ENCODE measurements at places on chromosomes 12 and 14.

- no peak for DNase-seq
Measured at GRCh38 chr12:127480775-127481314, 786.1 kb upstream of the TMEM132C start.

DNA sequence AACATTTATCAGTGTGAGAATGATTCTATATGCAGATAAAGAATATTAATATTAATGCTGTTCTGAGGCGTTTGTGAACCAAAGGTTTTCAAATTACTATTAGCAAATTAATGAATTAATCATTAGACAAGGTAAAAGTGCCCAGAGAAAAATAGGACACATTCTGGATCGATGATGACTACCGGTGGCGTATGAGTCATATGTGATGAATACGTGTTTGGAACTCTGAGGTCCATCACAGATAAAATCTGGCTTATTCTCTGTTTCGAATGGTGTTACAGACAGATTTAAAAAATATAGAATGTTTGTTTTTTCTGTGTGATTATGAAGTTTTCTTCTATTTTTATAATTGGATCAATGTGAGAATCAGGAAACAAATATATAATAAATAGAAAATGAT, 79.2 kb upstream of the RTL1 start:
- no peak for DNase-seq

GRCh38 chr12:12736759-12737676, 19.9 kb downstream of the CDKN1B start:
- DNase-seq = no peak

DNA sequence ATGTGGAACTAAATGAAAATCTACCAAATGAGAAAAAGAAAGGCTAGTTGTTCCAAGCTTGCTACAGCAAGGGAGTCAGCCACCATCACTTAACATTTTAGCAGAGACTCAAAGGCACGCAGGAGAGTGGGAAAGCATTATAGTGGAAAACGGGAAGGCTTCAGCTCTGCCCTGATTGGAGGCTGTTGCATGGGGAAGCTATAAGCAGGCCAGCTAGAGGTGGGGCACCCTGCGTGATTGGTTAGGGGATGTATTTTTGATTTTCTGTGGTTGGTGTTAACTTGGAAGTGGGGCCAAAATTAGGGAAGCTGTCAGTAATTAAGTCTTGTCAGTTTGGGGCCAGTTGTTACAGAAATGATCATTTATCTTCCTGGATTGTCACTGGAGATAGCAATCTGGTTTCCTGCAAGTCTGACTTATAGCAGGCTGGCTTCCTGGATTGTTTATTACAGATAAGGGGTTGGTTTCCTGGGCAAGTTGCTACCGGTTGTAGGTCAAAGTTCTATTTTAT, 93.9 kb downstream of the FAR2 start:
- no peak for DNase-seq
